ENCODE measurements at places on chromosomes 5 and 9. TPM values are rescaled to one million over a fixed set of nuclear protein-coding genes. Genes with fewer than 3 reads are reported as not detected.

Gene OBP2B
- not detected for total RNA-seq

Gene SELENOP
- total RNA-seq, result 0.66 TPM

Gene NR5A1
- total RNA-seq, result not detected

Gene GPR150
- 0.29 TPM for total RNA-seq

Gene F12
- total RNA-seq, result 1.7 TPM

Gene FOXD4L5
- not detected for total RNA-seq
